ENCODE measurements at places on chromosomes 3 and 15.

DNA sequence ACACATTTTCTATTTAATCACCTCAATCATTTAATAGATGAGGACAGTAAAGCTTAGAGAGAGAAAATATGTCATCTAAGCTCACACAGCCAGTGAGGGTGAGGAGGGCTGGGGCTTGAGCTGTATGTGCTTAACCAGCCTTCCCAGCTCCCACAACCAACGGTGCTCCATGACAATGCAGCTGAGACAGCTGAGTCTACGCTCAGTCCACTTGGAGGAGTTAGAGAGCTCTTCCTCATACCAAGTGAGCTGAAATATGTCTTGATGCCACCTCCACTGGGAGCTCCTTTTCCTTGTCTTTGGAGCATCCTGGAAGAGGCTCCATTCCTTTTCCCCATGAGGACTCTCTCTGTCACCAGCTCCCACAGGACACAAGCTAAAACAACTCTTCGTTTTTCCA is 9.3 kb downstream of the HOMER2 start:
- DNase-seq, result no peak

DNA sequence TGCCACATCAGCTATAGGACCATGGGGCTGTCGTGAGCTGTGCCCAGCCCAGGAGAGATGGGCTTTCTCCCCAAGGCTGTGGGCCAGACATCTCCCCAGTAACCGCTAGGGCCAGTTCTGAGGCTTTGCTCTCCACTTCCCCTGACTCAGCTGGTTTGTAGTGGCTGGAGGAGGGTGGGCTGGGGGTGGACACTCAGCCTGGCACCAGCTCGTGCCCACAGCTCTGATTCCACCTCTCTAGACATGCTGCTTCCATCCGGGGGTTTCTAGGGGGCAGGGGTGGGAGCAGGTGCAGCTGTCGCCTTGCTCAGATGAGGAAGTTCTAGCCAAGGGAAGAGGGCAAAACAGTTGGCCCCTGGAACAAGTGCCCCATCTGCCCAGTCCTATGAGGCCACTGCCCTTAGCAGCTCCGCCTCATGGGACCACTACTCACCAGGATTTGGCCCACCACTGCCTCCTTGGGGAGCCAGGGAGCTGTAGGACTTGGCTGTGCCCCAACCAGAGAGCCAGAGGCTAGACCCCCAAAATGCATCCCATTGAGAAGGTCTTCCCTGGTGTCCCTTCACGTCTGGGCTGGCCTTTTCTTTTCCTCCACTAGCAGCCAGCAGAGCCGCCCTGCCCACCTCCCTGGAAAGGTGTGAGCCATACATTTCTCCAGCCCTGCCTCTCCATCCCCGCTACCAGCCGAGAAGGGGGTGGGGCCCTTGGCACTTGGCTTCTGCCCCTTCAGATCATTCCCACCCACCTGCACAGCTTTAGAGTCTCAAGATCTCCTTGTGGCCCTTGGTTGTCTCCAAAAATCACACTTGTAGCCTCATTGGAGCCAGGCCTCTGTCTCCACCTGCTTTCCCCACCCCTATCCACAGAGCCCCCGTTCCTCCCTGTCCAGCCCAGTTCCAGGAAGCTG is 9.9 kb downstream of the GLYCTK start:
- DNase-seq, result no peak

GRCh38 chr3:12484198-12484982 is at the start of gene TSEN2:
TSS of gene TSEN2 (plus strand) at chr3:12484480. CDS start at chr3:12489801, 5,321 bp downstream.
- DNase-seq, result peak; percentile 97

DNA sequence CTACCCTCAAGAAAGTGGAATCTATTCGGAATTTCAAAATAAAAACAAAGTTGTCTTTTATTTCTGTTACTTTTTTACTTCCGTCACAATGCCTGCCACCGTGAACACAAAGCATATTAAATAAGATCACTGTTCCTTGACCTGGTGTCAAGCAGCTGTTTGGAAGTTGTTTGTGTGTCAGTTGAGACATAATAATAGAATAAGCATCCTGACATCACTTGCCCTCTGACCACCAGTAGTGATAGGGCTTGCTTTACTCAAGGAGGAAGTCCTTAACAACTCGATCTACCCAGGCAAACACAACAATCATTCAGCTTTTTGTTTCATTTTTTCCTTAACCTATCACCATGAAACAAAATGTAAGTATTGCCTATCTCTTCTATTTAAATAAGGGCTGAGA is 454.4 kb upstream of the RASGRP1 start:
- DNase-seq, result peak; percentile 6

DNA sequence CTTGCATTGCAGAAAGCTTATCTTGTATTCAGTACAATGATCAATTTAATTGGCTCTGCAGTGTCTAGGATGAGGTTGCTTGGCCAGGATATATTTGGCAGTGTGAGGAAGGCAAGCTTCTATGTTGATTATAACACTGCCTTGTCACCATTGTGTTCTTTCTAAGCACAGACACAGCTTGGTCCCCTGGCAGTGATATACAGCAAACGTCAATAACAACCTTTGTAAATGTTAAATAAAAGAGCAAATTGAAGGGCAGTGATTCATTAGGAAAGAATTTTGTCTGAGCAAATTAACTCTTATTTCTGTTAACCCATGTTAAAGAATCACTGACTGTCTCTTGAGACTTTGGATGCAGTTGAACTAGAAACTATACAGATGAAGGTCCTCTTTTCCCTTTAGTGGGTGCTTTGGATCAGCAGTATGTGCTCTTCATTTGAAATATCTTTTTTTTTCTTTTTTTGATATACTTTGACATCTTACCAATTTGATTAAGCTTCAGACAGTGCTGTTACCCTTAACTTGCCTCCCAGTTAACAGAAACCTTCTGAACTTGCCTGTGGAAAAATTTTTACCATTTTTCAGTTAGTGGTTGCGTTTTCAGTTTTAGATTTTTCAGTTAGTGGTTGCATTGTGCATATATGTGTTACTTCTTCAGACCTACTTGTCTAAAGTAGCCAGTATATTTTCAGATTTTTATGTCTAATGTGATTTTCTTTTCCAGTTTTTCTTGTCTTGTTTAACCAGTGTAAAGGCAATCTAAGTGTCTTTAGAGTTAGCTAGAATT is 199.8 kb downstream of the TCF12 start:
- DNase-seq, result peak; percentile 48

Measured in fibroblast of pulmonary artery (primary cell).